ENCODE measurements at places on chromosomes 2 and 18.

DNA sequence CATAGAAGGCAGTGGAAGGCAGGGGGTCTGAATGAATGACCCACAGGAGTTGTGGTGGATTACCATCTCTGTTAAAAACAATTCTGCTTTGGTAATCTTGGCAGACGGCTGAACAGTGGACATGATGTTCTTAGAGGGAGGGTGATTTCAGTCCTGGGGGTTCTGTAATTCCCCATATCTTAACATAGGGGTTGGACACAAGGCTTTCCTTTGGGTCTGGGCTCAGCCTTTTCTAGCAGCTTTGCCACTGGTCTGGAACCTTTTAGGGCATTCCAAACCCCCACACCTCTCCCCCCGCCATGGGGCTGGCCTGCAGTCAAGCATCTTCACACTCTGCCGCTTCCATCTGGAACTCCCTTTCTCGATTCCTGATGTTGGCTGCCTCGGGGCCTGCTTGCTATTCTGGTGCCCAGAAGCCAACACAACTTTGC, 50.3 kb downstream of the RPL37A start:
- no peak for DNase-seq

DNA sequence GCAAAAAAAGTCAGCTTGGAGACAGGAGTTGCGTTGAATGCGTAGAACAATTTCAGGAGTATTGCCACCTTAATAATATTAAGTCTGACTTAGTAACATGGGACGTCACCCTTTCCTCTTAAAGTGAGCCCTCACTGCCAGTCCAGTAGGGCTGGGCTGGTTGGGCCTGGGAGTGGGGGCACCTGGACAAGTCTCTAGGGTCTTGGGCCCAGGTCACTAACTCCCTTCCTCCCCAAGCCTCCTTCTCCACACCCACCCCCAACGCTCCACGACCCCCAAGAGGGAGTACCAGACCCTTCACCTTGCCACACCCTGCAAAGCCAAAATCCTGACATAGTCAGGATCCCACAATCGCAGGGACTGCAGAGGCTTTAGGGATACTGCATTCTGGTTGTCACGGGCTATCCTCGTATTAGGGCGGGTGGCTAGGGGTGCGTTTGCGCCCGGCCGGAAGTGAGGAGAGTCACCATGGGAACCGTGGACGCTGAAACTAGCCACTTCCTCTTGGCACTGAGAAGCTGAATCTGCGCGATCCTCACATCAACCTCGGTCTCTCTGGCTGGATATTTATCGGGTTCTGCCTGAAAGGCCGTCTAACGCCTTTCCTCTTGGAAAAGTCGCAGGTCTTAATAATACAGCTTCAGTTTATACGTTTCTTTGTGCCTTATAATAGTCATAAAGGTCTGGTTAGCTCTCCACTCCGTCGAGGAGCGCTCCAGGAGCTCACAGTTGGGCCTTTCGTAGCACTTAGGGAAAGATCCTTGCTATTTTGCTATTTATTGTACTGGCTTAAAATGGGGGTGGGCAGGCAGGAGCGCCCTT, 10.3 kb upstream of the CXXC1 start:
- DNase-seq: peak; percentile 83

- DNase-seq: no peak
Observed at GRCh38 chr2:77834360-77835002, 312.3 kb upstream of the LRRTM4 start.

DNA sequence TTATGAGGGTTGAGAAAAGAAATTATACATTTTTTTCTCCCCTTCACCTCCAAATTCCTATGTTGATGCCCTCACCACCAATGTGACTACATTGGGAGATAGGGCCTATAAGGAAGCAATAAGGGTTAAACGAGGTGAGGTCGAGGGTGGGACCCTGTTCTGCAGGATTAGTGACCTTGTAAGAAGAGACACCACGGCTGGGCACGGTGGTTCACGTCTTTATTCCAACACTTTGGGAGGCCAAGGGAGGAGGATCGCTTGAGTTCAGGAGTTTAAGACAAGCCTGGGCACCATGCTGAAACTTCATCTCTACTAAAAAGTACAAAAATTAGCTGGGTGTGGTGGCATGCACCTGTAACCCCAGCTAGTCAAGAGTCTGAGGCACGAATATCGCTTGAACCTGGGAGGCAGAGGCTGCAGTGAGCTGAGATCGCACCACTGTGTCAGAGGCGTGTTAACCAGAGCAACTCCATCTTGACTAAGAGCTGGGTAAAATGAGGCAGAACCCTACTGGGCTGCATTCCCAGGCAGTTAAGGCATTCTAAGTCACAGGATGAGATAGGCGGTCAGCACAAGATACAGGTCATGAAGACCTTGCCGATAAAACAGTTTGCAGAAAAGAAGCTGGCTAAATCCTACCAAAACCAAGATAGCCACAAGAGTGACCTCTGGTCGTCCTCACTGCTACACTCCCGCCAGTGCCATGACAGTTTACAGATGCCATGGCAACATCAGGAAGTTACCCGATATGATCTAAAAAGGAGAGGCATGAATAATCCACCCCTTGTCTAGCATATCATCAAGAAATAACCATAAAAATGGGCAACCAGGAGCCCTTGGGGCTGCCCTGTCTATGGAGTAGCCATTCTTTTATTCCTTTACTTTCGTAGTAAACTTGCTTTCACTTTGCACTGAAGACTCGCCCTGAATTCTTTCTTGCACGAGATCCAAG, 77.0 kb downstream of the NCAPH start:
- DNase-seq: no peak

DNA sequence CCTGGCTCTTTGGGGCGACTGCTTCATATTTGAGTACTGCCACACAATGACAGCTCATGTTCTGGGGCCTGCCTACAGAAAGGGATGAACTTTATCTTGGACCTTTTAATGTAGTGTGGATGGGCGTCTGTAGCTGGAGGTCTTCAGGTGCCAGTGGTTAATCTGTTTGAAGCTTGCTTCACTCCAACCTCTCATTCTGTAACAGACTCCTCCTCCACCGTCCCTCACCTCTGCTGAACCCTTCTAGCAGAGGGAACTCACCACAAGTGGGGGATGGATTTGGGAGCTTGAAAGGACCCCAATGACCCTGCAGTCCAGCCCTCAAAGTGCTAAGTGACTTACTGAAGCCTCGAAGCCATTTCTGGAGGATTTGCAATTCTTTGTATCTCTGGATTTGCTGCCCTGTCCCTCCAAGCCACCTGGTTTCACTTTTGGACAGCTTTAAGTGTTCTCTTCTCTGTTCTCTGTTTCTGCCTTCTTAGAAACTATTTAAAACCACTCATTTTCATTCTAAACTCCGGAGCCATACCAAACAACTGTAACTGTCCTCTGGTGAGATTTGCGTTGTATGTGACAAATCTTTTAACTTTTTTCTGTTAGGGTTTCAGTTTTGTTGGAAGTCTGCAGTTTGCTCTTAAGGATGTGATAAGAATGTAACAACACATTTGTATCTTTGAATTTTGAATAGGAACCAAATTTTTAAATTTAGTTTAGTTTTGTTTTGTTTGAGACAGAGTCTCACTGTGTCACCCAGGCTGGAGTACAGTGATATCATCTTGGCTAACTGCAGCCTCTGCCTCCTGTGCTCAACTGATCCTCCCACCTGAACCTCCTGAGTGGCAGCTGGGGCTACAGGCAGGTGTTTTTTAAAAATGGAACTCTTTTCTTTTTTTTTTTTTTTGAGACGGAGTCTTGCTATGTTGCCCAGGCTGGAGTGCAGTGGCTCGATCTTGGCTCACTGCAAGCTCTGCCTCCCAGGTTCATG, 37.0 kb upstream of the CASP8 start:
- no peak for DNase-seq
